Astrocyte (in vitro differentiated cells and primary cell): ENCODE measurements at places on chromosomes 13 and 19. TPM values are rescaled to one million over a fixed set of nuclear protein-coding genes. Genes with fewer than 3 reads are reported as not detected.

PLIN4 gene
- 0.05 TPM in 1 of 2 replicates, not detected in the other for total RNA-seq

DNA sequence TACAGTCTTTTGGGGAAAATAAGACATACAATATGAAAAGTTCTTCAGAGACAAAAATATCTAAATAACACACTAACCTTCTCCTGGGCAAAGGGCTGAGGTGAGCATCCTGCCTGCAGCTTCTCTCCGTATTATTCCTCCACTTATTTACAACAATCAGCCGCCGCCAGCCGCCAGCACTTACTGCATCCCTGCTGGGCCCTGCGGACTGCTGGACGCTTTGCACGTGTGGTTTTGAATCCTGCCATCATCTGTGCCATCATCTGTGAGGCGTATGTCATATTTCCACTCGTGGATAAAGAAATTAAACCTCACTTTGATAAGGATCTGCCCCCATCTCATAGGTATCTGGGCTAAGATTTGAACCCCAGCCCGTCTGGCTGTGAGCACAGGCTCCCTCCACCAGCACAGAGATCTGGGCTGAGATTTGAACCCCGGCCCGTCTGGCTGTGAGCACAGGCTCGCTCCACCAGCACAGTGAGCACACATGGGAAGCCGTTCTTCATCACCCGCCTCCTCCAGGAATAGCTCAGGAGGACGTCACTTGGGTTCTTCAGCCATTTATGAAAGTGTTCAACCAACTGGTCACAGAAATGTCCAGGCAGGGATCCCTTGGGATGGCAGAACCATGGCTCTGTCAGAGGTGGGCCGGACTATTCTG lies 35.2 kb upstream of the TUBGCP3 start:
- H3K4me3 ChIP-seq: no peak overlapping the region
- H3K27ac ChIP-seq: no peak overlapping the region
- no peak for DNase-seq
- H3K4me1 ChIP-seq: no peaks in the 10 kb centered on the region

DNA sequence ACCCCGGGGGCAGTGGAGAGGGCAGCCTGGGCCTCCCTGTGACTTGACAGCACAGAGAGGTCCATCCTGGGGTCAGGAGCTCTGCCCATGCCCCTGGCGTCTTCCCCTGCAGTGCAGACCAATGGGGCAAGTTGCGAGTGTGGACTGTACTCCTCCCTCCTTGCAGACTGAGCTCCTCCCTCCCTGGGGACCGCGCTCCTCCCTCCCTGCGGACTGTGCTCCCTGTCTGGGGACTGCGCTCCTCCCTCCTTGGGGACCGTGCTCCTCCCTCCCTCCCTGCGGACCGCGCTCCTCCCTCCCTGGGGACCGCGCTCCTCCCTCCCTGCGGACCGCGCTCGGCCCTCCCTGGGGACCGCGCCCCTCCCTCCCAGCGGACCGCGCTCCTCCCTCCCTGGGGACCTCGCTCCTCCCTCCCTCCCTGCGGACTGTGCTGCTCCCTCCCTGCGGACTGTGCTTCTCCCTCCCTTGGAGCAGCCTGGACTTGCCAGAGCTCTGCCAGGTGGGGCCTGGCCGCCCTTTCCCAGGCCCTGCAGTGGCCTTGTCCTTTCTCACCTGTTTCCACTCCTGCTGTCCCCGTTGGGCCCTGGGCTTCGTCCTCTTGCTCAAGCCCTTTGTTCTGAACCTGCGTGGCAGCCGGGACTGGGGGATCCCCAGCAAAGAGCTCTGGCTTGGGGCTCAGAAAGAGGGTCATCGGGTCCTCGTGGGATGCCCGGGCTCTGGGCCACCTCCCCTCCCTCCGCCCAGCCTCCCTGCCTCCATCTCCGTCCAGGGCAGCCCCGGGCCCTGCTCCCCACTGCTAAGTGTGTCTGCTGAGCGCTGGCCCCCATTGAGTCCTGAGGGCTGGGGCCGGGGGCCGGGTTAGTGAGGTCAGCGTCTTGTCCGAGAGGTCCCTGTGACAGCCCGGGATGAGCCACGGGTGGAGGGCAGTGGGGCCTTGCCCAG lies 6.8 kb downstream of the GAMT start:
- H3K4me1 ChIP-seq: no peaks in the 10 kb centered on the region
- no peak overlapping the region for H3K4me3 ChIP-seq
- H3K27me3 ChIP-seq: no peaks in the 10 kb centered on the region
- no peaks in the 10 kb centered on the region for H3K36me3 ChIP-seq

DNA sequence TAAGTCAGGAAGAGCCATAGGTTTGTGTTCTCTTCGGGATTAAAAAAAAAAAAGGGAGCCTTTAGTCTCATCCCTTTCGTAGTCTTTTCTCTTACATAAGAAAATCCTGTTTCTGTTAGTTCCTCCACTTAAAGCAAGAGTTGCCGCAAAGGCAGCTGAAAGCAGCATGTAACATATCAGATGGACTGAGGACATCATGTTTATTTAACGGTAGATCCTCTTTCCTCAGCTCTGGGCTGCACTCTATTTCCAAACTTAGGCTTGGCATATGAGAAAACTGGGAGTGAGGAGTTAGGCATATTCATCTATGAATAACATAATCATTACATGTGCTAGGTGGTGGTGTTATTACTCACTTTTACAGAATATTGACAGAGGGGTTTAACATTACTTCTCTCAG lies 391.2 kb downstream of the KLF12 start:
- H3K36me3 ChIP-seq: no peaks in the 10 kb centered on the region
- no peak overlapping the region for H3K4me3 ChIP-seq
- DNase-seq: no peak
- H3K27me3 ChIP-seq: no peaks in the 10 kb centered on the region
- no peak overlapping the region for H3K27ac ChIP-seq

GRCh38 chr13:35552172-35552844 lies 75.8 kb upstream of the MAB21L1 start:
- H3K4me1 ChIP-seq: peaks cover 3% of the 10 kb centered on the region
- H3K27me3 ChIP-seq: no peaks in the 10 kb centered on the region
- DNase-seq: peak; percentile 84
- no peak overlapping the region for H3K4me3 ChIP-seq
- no peaks in the 10 kb centered on the region for H3K36me3 ChIP-seq

DNA sequence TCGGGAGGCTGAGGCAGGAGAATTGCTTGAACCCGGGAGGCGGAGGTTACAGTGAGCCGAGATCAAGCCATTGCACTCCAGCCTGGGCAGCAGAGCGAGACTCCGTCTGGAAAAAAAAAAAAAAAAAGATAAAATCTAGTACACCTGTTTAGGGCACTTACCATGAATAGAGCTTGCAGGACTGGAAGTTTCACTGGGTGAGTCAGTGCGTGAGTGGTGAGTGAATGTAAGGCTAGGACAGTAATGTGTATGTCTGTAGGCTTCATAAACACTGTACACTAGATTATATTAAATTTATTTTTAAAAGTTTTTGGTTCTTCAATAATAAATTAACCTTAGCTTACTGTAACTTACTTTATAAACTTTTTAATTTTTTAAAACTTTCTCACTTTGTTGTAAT lies 22.9 kb downstream of the PPP5C start:
- DNase-seq: no peak
- H3K4me1 ChIP-seq: peaks cover 41% of the 10 kb centered on the region
- H3K27ac ChIP-seq: no peak overlapping the region
- peaks cover 5% of the 10 kb centered on the region for H3K36me3 ChIP-seq

GRCh38 chr19:53881482-53882390 lies at the start of gene PRKCG:
Gene PRKCG, plus strand, starts transcription at chr19:53882197. Its CDS starts 298 bp downstream, at chr19:53882495.
- H3K27ac ChIP-seq: no peak within 1 kb of the TSS
- H3K27me3 ChIP-seq: peaks cover 51% of the 10 kb centered on the region
- no peak for DNase-seq
- H3K36me3 ChIP-seq: peaks cover 1% of the 10 kb centered on the region

DNA sequence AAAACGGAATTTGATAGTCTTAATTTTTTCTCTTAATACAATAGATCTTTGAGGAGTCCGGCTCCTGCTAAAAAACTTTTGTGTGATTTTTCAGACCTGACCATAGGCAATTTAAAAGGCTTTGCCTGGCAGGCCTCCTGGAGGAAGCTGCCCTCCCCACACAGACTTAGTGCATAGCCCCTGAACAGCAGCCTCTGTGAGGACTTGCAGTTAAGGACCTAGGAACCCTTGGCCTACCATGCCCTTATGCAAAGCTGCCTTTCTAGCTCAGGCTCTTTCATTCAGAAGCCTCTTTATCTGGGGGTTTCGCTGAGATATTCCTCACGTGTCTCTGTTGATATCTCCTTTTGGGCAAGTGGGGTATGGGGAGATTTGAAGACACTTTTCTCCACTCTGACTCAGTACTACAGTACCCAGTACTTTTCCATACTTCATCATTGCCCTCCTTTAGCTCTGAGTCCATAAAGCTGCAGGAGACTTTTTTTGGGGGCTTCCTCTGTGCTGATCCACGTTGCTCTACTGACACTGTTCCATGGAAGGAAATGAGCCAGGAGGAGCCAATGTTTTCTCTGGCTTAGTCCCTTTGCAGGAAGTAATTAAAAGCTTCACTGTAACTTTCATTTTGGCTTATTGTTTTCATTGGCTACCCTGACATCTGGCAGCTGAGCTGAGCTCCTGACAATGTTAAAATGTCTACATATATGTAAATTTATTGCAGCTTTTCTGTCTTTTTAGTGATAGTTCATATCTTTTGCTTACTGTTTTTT lies 283.1 kb downstream of the TDRD3 start:
- H3K36me3 ChIP-seq: no peaks in the 10 kb centered on the region
- no peak for DNase-seq

- no peaks in the 10 kb centered on the region for H3K36me3 ChIP-seq
- no peak for DNase-seq
- no peak overlapping the region for H3K4me3 ChIP-seq
- H3K4me1 ChIP-seq: peaks cover 3% of the 10 kb centered on the region
- no peak overlapping the region for H3K27ac ChIP-seq
These were observed 25.9 kb upstream of the SLC46A3 start for GRCh38 chr13:28744656-28745055.

DNA sequence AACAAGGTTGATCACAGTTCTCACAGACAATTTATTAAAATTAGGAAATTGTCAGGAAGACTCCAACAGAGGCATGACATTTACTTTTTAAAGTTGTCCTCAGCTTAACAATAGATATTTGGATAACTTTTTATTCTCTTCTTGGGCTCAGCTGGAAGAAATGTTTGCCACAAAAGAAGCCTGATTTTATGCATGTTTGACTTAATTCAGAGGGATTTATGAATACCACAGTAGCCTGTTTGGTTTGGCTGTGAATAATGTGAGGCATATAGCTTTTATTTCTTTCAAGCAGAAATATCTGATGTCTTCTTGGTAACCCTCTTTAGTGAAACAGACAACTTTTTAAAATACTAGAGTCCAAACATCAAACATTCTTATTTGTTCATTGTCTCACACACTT lies 1464.5 kb upstream of the SLC10A2 start:
- DNase-seq: peak; percentile 12
- no peak overlapping the region for H3K4me3 ChIP-seq
- no peaks in the 10 kb centered on the region for H3K36me3 ChIP-seq
- H3K4me1 ChIP-seq: no peaks in the 10 kb centered on the region
- no peak overlapping the region for H3K27ac ChIP-seq
- no peaks in the 10 kb centered on the region for H3K27me3 ChIP-seq

- H3K4me3 ChIP-seq: peak overlapping the region; percentile 10
- peaks cover 47% of the 10 kb centered on the region for H3K27me3 ChIP-seq
- no peak for DNase-seq
These were observed 853 bp upstream of the CACNA1A start for GRCh38 chr19:13507053-13507611.

- H3K27me3 ChIP-seq: no peaks in the 10 kb centered on the region
- H3K4me3 ChIP-seq: no peak overlapping the region
- H3K36me3 ChIP-seq: no peaks in the 10 kb centered on the region
- peaks cover 24% of the 10 kb centered on the region for H3K4me1 ChIP-seq
These were observed 11.7 kb downstream of the RANBP3 start for GRCh38 chr19:5966215-5966614.

DNA sequence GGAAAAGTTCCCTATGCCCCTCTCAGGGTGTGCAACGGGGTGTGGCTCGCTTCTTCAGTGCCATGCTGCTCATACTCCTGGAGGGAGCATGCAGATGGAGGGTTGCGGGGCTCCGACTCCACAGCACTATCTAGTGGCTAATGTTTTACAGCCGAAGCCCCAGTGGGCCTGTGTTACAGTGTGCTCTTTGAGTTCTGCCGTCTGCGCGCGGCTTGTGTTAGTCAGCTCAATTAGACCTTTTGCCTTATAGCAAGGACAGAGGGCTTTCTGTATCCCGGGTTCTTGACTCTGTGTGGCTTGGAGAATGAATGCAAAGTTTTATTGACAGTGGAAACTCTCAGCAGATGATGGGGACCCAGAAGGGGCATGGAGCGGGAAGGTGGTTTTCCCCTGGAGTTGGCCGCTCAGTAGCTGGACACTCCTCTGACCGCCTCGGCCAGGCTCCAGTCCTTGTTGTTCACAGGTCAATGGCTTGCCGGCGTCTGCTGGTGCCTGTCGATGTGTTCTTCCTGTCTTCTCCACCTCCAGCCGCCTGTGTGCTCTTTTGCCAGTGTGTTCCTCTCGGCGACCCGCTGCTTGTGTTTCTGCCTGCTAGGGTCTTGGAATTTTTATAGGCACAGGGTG lies 383.4 kb downstream of the LMO7 start:
- H3K27me3 ChIP-seq: no peaks in the 10 kb centered on the region
- no peaks in the 10 kb centered on the region for H3K36me3 ChIP-seq
- peaks cover 7% of the 10 kb centered on the region for H3K4me1 ChIP-seq
- H3K4me3 ChIP-seq: no peak overlapping the region
- H3K27ac ChIP-seq: no peak overlapping the region

CFD gene
- 0.59 and 0.65 TPM in 2 replicates for total RNA-seq
